AG09319 (cell line): ENCODE measurements at places on chromosomes 5 and 9.

DNA sequence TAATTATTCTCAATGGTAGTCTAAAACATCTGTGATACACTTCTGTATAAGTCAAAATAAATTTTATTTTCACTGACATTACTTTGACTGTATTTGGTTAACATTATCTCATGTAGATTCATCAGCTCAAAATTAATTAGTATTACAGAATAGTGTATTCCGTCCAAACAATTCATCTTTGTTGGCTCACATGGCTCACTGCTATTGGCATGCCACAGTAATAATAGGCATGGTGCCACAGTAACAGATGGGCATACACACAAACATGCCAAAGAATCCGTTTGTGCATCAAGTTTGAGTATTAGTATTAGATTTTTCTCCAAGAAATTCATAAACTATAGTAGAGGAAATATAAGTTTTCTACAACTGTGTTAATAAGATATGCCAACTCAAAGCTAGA lies 14.2 kb downstream of the AP3B1 start:
- DNase-seq = no peak

DNA sequence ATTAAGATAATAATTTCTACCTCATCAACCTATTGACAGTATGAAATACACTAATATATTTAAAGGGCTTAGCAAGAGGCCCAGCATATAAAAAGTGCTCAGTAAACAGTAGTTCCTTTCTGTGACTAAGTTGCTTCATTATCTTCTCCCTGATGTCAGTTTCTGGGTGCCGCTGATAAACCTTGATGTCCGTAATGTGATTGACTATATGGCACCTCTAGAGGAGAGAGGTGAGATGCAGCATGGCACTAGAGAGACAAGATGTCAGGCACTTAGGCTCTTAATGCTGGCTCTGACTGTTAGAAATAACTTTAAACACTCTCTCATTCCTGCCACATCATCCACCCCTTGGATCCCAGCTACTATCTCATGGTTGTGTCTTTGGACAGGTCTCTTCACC lies 455.9 kb upstream of the KLF4 start:
- no peak for DNase-seq

- no peak for DNase-seq
Measured at GRCh38 chr9:109249615-109250014, 71.2 kb downstream of the EPB41L4B start.

DNA sequence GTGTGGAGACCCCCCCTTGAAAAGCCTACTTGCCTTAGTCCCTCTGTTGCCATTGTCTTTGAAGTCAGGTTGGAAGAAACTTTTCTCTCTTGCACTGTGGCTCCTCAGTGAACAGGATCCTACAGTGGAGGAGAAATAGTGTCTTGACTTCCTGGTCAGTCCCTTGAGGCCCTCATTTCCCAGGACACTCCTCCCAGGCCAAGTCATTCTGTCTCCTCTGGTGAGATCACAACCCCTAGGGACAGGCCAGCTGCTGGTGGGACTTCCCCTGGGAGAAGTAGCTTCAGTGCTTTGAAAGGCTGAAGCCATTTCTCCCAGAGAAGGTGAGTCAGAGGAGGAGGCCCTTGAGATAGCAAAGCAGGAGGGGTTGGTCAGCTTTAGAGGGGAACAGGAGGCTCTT lies 10.1 kb upstream of the GRIA1 start:
- DNase-seq = no peak

DNA sequence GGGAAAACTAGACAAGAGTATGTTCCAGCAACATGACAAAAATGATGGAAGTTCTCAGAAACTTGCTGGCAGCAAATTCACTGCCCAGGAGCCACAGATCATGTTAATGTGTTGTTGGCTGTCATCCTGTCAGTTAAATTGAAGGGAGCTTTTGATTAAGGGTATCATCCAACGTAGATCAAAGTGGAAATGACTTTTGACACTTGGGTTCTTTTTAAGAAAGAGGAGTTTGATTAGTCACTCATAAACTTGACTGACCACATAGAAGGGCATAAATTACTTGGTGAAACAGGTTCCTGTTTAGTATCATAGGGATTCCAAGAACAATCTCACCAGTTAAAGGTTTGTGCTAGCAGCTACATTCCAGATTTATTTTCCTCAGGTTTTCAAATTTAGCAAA lies 288.7 kb downstream of the CSNK1G3 start:
- DNase-seq = no peak

GRCh38 chr9:113585085-113585442 lies 121.5 kb downstream of the RGS3 start:
- no peak for DNase-seq
